ENCODE measurements at places on chromosomes 6 and 20.

- no peak for DNase-seq
Observed at GRCh38 chr6:169112483-169113320, 140.9 kb downstream of the THBS2 start.

DNA sequence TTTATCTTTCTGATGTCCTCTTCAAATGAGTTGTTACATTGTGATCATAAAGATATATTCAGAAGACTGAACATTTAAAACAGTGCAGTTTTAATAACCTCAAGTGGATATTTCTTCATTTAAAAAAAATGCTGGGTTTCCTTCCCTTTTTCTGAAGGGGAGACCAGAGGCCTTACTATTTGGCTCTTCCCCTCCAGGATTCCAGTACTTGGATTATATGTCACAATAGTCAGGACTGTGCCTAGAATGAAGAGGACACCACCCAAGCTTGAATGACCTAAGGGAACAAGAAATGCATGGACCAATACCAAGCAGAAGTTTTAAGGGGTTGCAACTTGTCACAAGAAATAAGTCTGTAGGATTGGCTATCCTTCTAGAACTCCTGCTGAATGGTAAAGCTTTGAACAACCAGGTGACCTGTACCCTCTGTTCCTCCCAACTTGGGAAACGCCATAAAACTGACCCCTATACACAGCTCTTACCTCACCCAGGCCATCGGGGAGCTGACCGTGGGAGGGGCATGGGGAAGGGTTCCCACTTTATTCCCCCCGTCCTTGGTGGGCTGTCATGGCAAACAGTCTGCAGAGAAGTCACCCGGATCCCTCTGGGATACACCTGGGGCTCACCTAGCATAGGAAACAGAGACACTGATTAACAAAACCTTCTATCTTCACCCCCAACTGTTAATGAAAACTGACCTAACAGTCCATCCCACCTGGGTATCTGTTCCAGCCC is 2.0 kb downstream of the FRS3 start:
- DNase-seq = no peak

DNA sequence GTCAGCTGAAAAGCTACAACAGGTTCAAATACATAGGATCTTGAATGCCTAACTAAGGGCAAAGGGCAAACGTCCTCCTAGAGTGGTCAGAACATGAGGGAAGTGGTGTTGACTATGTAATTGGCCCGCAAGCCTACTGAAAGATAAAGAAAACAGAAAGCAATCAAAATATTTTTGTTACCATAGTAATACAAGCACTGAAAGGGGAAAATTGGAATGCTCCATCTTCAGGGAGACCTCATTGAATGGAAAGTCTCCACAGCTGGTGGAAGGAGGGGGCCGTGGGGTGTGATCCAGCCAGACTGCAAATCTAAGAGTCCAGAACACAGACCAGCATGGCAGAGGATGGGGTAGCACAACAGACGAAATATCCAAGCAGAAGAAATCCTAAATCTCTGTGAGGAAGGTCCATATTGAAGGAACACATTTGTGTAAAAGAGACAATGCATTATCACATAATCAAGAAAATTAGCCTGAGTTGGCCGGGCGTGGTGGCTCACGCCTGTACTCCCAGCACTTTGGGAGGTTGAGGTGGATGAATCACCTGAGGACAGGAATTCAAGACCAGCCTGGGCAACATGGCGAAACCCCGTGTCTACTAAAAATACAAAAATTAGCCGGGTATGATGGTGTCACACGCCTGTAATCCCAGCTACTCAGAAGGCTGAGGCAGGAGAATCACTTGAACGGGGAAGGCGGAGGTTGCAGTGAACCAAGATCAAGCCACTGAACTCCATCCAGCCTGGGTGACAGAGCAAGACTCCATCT is 39.5 kb downstream of the MTFR2 start:
- no peak for DNase-seq

DNA sequence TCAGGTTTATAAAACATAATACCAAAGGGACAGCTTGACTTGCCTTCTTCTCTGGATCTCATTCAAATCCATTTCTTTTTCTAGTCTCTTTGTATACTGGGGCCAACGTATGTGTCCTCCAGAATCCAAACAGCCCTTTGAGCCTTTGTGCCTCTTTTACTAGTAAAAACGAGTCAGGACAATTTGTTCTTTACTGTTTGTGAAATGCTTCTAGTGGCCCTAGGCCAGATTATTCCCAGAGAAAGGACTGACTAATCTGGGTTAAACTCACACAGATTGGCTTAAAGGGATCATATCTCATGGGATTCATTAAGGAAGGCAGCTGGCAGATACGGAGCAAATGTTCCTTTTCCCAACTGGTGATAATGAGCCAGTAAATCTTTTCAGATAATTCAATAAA is 32.1 kb upstream of the MANEA start:
- peak; percentile 89 for DNase-seq

DNA sequence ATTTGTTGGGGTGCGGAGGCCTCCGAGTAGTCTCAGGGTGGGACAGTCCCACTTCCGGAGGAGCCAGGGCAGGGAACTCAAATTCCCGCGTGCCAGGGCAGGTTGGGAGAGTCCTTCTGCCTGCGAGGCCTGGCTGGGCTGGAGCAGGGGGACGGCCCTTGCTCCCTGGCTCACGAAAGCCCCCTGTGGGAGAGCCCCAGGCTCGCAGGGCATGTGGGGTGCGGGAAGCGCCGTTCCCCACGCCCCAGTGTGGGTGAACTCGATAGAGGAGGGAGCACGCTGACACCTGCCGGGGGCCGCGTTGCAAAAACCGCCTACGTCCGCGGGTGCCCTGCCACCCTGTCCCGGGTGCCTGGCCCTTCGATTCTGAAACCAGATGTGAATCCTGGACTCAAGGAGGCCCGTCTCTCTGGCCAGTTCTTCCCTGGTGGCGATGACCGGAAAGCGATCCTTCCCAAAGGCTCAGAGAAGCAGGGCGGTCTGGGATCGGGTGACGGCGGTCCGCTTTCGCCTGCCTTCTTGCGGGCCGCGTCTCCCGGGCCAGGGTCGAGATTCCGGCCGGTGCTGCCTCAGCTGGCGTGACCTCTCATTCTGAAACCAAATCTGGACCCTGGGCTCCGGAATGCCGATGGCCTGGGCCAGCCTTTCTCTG is 1846.5 kb upstream of the DEFB115 start:
- DNase-seq = no peak

DNA sequence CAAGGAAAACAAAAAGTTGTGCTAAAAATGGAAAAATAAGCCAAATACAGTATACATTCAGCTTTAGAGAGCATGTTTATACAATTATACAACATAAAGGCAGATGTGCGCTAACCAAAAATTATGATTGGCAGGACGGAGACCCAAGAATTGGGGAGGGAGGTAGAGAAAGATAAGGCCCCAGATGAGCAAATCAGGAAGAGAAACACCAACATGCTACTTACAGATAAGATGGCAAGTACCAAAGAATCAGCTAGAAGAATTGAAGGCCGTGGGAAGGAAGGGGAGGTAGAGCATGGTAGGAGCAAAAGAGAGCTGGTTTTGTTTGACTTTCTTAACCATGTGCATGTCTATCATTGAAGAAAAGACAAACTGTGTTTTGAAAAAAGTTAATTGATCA is 45.4 kb downstream of the PRND start:
- DNase-seq = no peak

- DNase-seq = no peak
Observed at GRCh38 chr6:25446830-25447569, 167.8 kb downstream of the CARMIL1 start.

DNA sequence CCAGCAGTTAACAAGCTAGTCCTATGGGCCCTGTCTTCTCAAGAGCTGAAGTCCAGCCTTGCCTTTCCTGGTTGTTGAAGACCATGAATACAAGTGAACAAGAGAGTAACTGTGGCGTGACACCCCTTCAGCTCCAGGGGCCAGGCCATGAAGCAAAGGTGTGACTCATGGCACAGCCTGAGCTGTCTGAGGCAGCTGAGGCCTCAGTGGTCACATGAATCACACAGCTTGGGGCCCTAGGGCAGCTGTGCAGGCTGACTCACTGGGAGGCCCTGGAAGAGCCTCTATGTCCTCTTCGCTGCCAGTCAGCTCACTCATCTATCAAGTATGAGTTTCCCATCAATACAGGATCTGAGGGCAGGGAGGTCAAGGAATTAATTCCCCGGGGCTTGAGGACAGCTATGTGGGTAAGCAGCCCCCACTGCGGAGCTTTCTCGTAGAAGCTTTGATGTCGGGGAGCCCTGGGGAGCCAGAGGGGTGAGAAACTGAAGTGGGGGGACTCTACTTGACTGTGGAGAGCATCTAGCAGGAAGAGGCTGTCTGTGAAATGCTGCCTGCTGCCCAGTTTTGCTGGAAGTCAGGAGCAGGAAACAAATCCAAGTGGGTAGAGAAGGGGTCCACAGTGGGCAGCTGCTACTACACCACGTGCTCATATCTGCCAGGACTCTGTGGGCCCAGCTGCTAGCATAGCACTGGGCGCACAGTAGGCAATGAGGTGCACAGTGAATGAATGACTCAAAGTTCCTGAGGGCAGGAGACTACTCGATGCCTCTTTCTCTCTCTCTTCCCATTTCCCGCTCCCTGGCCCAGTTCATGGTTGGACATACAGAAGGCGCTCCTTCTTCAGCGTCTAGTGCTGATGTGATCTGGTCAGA is 13.7 kb upstream of the FAM83C start:
- DNase-seq = no peak

- DNase-seq = no peak
Observed at GRCh38 chr6:144462058-144462457, 176.9 kb downstream of the UTRN start.

DNA sequence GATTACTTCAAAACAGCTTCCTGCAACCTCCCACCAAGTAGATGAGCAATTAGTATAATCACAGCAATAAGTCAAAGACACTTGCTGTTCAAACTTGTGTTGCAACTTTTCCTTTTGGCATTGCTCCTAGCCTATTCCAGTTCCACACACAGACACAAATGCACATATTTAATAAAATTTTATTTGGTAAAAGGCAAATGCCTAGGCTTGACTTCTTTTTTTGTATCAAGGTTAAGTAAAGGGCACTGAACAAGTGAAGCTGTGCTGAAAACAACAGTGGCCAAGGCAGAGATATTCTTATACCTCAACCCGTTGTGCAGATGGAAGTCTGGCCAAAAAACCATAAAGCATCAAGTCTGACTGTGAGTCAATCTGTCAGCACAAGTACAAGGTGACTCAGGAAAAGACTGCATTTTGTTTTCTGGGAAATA is 708.4 kb upstream of the CITED2 start:
- DNase-seq = no peak

GRCh38 chr20:42276718-42277602 is 658.8 kb upstream of the CHD6 start:
- DNase-seq = no peak

GRCh38 chr20:49505518-49505917 is 23.1 kb upstream of the KCNB1 start:
- DNase-seq = peak; percentile 98

GRCh38 chr6:170181338-170181690 is 109.6 kb downstream of the DLL1 start:
- DNase-seq = no peak

GRCh38 chr20:45032276-45032675 is 66.0 kb downstream of the STK4 start:
- DNase-seq = no peak

- peak; percentile 56 for DNase-seq
Observed at GRCh38 chr6:135423649-135424128, 73.9 kb downstream of the AHI1 start.

DNA sequence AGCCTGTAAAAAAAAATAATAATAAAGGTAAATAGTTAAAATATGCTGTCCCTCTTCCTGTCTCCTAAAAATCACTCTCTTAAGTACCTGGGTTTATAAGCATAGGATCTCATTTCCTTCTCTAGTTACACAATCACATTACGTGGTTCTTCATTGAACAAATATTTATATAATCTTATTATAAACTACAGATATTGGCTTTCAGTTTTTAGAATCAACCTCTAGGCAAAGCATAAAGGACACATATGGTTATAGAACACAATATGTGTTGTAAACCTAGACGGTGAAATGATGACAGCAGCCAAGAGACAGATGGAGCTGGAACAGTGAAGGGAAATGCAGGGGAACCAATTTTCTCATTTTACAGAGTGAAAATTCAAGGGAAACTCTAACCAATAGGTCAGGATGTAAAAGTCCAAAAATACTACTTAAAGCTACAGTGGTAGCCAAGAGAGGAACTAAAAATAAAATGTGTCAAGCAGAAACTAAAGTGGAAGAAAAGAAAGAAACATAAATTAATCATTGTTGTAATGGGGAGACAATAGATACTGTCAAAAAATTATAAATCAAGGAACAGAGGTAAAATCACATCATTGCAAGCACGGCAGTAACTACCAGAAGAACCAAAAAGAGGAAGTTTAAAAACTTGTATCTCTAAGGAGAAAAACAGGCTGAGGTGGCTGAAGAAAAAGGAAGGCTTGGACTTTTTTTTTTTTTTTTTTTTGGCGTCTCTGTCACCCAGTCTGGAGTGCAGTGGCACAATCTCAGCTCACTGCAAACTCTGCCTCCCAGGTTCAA is 82.8 kb upstream of the CDYL start:
- DNase-seq = peak; percentile 87

- no peak for DNase-seq
Observed at GRCh38 chr6:28505733-28506132, 9.9 kb downstream of the GPX6 start.
